GM10248 (cell line): ENCODE measurements at places on chromosomes 12 and 14.

GRCh38 chr14:52299692-52300278 is 14.3 kb upstream of the PTGER2 start:
- peak; percentile 57 for DNase-seq

DNA sequence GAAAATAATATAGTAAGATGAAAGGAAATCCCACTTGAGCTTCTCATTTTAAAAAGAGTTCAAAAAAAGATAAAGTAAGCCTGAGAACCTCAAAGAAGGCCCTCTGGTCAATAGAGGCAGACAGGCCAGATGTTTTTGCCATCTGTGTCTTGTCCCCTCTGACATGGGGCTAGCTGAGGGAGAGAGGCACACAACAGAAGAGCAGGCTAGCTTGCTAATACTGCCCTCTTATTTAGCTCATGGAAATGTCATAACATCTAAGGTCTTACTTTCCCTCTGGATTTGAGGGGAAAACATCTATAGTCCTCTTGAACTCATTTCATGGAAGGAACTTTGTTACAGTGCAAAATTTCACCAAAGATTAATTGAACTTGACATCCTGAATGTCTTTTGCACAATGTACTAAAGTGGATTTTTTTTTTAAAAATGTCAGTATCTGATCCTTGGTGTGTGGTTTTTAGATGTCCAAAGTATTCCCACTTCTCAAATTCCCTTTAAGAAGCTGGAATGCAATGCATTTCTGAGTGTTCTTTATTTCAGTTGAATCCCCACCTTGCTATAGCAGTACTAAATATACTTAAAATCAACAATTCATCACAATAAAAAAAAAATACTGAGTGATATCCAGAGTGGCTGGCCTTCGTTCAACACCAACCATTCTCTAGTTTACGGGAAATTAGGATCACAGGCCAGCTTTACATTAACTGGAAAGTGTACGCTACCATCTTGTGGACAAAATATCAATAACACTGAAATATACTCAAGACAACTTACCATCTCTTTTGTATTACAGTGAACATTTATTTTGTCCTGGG is 176.7 kb downstream of the PAH start:
- DNase-seq = no peak

DNA sequence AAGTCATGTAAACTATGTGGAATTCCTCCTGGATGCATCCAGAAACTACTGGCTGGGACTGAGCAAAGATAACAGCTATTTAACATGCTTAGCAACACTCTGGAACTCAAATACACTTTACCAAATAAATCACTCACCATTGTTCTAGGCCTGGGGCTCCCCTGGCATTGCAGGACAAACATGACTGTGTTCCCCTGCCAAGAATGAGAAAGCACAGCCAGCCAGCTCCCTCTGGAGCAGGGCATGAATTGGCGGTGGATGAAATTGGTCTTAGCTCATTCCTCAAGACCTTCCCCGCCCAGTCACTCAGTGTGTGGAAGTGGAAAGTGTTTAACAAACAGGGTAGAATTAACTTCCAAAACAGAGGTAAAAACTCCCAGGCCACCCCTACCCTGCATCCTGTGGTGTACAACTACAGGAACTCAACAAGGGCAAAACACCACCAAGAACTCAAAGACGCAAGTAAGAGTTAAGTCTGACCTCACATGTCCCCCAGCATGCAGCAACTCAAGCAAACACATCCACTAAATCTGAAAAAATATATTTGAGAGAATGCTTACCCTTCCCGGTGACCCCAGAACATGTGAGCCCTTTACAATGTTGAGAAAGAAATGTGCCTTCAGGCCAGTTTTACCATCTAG is 58.4 kb upstream of the BDKRB2 start:
- no peak for DNase-seq

DNA sequence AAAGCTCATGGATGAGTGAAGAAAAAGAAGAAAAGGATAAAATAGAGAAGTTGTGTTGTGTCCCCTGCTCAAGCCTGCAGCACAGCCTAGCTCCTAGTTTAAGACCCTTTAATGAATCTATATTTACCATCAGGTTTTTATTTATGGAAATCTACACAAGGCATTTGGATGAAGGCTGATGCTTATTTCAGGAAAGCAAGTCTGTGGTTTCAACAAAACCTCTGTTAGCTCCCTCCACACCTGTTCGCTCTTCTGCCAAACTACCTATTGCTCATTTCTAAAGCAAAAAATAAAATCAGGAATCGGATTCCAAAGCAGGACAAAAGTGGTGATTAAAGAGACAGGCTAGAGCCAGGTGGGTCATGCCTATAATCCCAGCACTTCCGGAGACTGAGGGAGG is 18.9 kb upstream of the MAP3K9 start:
- no peak for DNase-seq

DNA sequence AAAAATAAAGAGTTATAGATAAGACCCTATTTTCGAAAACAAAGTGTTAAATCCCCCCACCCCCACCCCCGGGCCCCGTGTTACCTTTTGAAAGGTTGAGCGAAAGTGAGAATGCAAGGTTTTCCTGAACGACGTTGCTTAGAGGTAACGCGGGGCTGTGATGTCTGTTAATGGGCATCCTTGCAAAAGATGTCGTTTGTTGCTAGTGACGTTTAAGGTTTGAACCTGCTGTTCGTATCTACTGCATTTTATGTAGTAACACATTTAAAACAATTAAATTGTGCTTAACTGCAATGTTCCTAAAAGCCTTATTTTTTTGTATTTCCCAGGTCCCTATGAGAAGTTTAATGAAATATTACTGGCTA is 1.2 kb downstream of the CPSF6 start:
- DNase-seq = peak; percentile 21

DNA sequence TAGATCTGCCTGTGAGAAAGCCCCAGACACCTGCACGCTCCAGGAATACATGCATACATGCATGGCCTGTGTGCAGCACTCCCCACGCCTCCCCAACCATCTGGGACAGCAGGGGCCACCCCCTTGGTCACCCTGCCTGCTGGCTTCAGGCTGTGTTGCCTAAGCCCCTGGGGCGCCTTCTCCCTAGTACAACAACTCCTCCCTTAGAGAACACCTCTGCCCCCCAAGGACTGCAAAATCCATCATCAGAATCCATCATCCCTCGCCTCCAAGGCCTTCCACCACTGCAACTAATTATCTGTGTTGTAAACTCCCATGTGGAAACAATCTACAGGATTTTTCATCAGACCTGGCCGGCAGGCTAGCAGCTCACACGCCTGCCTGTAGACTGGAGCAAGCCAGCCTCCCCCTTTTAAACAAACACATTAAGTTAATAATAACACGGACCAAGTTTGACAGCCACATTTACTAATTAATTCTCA is 36.8 kb downstream of the ZFP36L1 start:
- DNase-seq = no peak

- DNase-seq = no peak
Measured at GRCh38 chr12:107568718-107569117, 116.9 kb upstream of the PWP1 start.

DNA sequence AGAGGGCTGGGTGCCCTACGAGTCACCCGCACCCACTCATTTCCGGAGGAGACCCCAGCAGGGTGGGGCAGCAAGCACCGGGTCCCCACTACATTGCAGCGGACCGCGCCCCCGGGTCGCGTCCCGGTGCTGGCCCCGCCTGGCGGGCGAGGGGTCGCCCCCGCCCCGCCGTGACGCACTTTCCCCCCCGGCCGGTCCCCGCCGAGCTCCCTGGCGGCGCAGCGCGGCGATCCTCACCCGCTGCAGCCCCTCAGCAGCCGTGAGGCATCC is 106.1 kb downstream of the PRICKLE1 start:
- peak; percentile 53 for DNase-seq

GRCh38 chr12:100069795-100070194 is 72.9 kb downstream of the BLTP3B start:
- DNase-seq = no peak

GRCh38 chr12:6866920-6867412 is 365 bp upstream of the TPI1 start:
- no peak for DNase-seq

- no peak for DNase-seq
Measured at GRCh38 chr12:120708651-120709050, 1.6 kb upstream of the UNC119B start.

DNA sequence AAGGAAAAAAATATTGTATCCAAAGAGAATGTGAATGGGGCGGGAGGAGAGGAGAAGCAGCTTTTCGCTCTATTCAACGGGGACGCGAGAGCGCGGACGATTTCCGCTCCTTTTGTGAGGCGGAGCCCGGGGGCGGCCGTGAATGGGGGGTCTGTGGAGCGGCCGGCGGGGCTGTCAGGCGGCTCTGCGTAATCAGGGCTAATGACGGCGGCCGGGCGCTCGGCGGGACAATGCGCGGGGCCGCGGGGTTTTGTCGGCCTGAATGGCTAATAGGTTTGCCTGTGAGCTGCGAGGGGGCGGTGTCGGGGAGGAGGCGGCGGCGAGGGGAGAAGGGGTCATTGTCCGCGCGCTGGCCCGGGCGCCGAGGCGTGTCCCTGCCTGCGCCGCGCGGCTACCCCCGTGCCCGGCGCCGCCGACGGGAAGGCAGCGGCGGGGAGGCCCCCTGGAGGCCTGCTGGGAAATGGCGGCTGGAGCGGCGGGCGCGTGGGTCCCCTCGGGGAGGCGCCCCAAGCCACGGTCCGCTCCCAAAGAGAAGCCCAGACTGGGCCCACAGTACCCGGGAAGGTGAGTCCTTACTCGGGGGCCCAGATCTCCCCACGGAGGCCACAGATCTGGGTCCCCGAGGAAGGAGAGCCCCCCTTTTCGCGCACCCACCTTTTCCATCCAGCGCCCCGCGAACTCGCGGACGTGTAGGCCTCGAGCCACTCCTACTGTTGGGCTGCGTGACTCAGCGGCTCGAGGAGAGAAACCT is 6.0 kb downstream of the SIX6 start:
- peak; percentile 56 for DNase-seq

- DNase-seq = no peak
Measured at GRCh38 chr12:89228491-89228890, 123.8 kb downstream of the DUSP6 start.

GRCh38 chr12:5904441-5904840 is 40.6 kb downstream of the ANO2 start:
- DNase-seq = no peak

DNA sequence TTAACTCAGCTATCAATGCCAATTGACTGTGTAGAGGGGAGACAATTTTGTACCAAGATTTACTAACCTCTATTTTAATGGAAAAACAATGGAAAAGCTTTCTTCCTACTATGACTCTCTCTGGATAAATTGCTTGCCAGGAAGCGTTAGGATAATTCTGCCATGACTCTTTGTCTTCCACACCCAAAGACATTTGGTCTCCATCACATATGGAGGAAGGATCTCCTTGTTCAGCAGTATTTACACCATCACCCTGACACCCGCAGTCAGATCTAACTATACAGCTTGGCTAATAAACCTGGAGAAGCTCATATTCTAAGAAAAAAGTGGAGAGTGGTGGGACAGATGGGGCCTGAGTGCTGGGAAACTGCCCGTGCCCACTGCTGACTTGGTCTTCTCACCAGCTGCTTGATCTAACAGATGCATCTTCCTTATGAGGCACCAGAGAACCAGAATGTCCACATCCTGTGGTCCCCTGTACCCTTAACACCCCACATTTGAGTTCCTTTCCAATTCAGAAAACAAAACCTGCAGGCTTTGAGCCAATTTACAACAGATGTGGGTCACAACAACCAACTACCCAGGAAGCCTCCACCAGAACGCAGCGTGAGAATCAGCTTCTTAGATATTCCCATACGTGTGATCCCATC is 154.0 kb downstream of the DAD1 start:
- DNase-seq = no peak

GRCh38 chr12:38269897-38270296 is 46.7 kb upstream of the ALG10B start:
- DNase-seq = no peak

DNA sequence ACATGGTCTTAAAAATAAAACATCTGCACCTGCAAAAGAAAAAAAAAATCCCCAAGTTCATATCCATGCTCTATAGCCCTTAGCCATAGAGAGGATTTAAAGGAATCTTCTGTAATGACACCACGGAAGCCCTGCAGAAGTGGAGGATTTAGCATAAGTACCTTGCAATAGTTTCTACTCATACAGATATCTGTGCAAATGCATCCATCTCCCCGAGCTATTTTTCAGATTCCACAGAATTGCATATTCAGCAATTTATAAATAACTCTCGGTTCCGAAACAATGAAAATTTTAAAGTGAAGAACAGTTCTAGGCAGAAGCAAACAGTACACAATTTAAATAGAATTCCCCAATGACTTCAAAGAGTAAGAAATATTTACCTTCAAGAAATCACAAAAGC is 424 bp downstream of the IGF1 start:
- no peak for DNase-seq

DNA sequence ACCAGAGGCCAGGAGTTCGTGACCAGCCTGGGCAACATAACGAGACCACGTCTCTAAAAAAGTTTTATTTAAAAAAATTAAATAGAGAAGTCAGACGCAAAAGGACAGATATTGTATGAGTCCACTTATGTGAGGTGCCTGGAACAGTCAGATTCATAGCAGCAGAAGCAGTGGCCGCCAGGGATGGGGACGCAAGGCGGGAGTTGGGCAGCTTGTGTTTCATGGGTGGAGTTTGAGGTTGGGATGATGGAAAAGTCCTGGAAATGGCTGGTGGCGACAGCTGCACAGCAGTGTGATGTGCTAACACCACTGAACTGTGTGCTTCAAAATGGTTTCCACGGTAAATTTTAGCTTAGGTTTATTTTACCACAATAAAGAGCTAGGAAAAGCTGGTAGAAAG is 57.6 kb upstream of the DDX11 start:
- DNase-seq = no peak

DNA sequence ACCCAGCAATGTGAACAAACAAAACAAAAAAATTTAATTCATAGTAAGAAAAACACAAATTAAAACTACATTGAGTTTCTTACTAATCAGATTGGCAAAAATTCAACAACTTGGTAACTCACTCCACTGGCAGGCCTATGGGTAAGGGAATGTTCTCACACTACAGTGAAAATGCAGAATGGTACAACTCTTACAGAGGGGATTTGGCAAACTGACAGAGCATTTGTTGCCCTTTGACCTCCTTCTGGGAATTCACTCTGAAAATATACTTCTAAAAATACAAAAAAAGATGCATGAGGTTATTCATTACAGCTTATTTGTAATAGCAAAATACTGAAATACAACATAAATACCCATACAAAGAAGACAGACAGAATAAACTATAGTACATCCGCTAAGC is 32.8 kb downstream of the ABCD2 start:
- DNase-seq = no peak

- DNase-seq = no peak
Measured at GRCh38 chr12:38544330-38545066, 227.9 kb downstream of the ALG10B start.

DNA sequence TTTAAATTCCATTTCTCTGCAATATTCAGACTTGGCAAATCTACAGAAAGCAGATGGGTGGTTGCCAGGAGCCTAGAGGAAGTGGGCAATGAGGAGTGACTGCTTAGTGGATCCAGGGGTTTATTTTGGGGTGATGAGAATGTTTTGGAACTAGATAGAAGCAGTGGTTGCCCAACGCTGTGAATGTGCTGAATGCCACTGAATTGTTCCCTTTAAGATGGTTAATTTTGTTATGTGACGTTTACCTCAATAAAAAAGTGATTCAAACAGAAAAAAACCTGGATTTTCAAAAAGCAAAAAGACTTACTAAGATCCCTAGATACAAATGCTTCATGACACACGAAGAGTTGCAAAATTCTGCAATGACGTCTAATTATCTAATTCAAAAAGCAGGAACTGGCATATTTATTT is 34.2 kb downstream of the DAO start:
- no peak for DNase-seq

GRCh38 chr14:34184126-34184525 is 233.3 kb upstream of the EGLN3 start:
- no peak for DNase-seq
